ENCODE measurements at places on chromosomes 16 and 17.

DNA sequence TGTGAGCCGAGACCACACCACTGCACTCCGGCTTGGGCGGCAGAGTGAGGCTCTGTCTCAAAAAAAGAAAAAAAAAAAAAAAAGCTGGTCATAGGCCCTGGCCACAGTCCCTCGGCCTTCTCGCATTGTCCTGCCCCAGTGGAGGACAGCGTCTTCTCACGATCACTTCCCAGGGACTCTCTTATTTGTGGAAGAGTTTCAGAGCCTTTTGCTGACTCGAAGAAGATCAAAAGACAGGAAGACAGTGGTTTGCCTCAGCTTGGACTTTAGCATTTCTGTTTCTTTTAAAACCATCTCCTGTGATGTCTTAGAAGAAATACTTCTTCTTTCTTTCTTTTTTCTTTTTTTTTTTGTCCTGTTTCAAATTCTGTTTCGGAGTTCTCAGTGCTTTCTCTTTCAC is 210.0 kb downstream of the FTO start:
- DNase-seq = no peak

DNA sequence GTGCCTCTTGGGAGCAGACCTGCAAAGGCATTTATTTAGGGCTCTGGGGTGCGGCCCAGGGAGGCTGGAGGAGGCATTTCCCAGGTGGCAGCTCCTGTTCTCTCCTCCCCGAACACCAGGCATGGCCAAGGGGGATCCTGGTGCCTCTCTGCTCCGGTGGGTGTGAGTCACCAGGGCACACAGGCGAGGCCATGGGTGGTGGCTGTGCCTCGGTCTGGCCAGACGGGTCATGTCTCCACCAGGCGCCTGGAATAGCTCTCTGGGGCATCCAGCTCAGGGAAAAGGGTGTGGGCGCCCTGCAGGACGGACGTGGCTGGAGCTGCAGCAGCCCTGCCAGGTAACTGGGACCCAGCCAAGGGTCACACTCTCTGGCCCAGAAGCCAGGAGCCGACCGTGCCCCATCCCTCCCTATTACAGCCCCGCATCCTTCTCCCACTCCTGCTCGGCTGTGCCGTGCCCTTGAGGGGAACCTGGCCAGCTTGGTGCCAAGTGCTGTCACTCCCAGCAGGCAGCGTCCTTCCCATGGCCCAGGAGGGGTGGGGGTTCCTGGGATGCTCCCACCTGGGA is 25.8 kb downstream of the SOX8 start:
- no peak for DNase-seq

- DNase-seq = no peak
Measured at GRCh38 chr16:83954577-83955016, 1.6 kb downstream of the OSGIN1 start.

DNA sequence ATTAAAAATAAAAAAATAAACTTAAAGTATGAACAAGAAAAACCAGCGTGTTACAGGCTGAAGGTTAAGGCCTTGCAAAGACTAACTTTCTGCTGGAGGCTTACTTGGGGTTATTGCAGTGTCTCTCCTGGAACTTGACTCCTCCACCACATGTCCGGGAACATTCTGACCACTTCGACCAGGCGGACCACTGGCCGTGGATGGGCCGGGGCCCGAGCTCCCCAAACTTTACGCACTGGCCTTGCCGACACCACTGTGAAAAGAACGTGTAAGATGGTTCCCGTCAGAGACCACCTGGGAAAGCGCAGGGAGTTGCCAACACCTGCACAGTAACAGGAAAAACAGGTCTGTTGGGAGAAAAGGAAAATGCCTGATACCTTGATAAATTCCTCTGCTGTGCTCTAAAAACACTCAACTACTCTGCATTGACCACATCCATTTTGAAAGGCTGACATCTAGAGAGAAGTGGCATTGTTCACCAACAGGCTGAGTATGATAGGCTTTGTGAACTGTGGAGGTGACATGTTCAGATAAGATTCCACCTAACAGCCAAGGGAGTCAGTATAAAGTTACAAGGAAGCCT is 99.1 kb downstream of the ADAMTS18 start:
- no peak for DNase-seq
